ENCODE measurements at places on chromosomes 3 and 15. TPM values are rescaled to one million over a fixed set of nuclear protein-coding genes. Genes with fewer than 3 reads are reported as not detected.

Gene FAM81A
- 2.2 TPM for total RNA-seq

Gene ZPLD1
- not detected for total RNA-seq

Gene PATL2
- total RNA-seq = 5.4 TPM

Gene PARP16
- 6.1 TPM for total RNA-seq

Gene PCSK6
- 86.2 TPM for total RNA-seq

Gene SLC7A14
- total RNA-seq = 0.43 TPM

Gene FMN1
- 58.0 TPM for total RNA-seq

Gene RHCG
- total RNA-seq = 0.73 TPM

Gene CD200R1
- total RNA-seq = not detected

Measured in stomach (tissue), 19 donors.